Anterior cingulate cortex (tissue), 58 donors: ENCODE measurements at places on chromosomes 5 and 9.
A peak's percentile ranks its signal among the peaks of the same experiment; 100 is the strongest.

GRCh38 chr9:123772374-123772773 lies 157.6 kb downstream of the DENND1A start:
- no peak for DNase-seq

GRCh38 chr9:134913713-134914500 lies 3.8 kb downstream of the FCN1 start:
- no peak for DNase-seq

DNA sequence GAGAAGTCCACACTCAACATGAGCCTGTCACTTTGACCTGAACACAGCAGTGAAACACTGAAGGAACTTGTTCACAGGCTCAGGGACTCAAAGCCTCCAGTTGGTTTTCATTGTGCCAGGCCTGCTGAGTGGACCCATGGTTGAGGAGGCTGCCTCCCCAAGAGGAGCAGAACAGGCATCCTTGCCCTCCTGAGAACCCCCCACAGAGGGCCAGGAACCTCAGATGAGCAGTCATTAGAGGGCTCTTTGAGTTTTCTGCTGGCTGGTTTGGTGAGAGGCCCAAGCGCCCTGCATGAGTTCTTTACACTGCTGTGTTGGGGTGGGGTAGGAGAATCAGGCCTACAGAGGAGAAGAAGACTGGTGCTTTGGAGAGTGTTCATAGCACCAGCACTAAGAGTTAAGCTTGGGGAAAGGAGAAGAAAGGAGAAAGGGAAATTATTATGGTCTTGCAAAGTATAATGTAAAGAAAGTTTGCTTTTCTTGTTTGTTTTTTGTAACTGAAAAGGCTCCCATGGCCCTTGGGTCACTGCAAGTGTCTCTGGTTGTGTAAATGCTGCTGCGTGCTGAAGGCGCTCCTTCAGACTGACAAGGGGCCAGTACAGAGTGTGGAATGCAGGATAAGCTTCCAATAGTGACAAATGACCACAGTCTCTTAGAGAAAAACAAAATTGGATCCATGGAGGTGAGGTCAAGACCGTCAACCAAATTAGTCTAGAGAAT lies 100.2 kb downstream of the PDE8B start:
- DNase-seq = no peak

GRCh38 chr9:137044502-137045177 lies 1.3 kb downstream of the NPDC1 start:
- peak; percentile 58 for DNase-seq

- no peak for DNase-seq
Measured at GRCh38 chr9:121734465-121734864, 83.0 kb downstream of the DAB2IP start.

DNA sequence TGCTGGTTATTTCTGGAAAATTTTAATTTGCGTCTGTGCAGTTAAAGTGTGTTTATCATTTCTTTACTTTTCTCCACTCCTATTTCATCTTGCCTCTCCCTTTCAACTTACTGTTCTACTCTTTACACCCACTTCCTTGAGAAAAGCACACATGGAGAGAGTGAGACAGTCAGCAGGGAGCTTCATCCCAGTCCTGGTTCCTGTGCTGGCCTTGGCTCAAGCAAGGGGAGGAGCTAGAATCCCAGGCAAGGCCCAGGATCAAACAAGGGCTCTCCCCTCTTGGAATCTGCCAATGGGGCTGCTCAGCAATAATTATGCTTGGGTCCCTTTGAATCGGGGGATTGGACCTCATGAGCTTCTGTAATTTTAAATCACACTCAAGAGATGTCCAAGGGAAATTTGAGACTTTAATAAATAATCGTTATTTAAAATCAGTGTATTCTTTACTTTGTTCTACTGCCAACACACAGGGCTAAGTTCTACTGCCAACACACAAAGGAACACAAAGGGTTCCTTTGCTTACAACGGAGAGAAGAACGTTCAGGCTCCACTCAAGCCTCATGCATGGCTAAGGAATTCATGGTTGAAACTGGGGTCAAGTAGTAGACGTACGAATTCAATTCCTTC lies 439.3 kb upstream of the DAB2 start:
- DNase-seq = no peak
